ENCODE measurements at places on chromosomes 3 and 15.
A peak's percentile ranks its signal among the peaks of the same experiment; 100 is the strongest.

- no peak for DNase-seq
- peaks cover 16% of the 10 kb centered on the region for H3K36me3 ChIP-seq
- no peak overlapping the region for H3K4me3 ChIP-seq
- no peak overlapping the region for H3K27ac ChIP-seq
Observed at GRCh38 chr15:100174159-100174903, 167.4 kb downstream of the ADAMTS17 start.

DNA sequence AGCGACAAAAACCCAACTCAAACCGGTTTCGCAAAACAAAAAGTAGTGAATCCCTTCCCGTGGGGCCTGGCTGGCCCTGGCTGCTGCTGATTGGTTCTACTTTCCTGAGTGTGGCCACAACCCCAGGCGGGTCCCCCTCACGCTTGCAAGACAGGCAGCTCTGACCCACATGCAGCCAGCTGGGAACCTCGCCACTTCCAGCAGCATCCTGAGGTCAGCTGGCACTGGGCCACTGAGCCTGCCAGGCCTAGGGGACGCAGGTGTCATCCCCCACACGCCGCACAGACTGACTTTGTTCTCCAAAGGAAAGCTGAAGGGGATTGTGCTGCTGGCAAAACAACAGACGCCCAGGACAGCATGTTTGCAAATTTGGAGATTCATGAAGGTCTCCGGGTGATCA is 111.1 kb downstream of the TPRA1 start:
- H3K4me1 ChIP-seq: 0 out of 2 replicates have a peak, but pooled peaks cover 6% of the 10 kb centered on the region
- no peaks in the 10 kb centered on the region for H3K36me3 ChIP-seq
- H3K27me3 ChIP-seq: no peaks in the 10 kb centered on the region
- DNase-seq: peak; percentile 42
- no peak overlapping the region for H3K4me3 ChIP-seq
- H3K27ac ChIP-seq: no peak overlapping the region

GRCh38 chr3:68206524-68207117 is 552.2 kb upstream of the SUCLG2 start:
- H3K36me3 ChIP-seq: peaks cover 4% of the 10 kb centered on the region
- H3K4me3 ChIP-seq: no peak overlapping the region
- no peaks in the 10 kb centered on the region for H3K27me3 ChIP-seq
- no peak overlapping the region for H3K27ac ChIP-seq
- peak; percentile 7 for DNase-seq

- H3K27ac ChIP-seq: no peak overlapping the region
- no peaks in the 10 kb centered on the region for H3K27me3 ChIP-seq
- peaks cover 61% of the 10 kb centered on the region for H3K4me1 ChIP-seq
- no peaks in the 10 kb centered on the region for H3K36me3 ChIP-seq
- no peak overlapping the region for H3K4me3 ChIP-seq
Observed at GRCh38 chr15:98805434-98806274, 157.3 kb downstream of the IGF1R start.

- H3K4me3 ChIP-seq: no peak overlapping the region
- no peaks in the 10 kb centered on the region for H3K36me3 ChIP-seq
- H3K27ac ChIP-seq: no peak overlapping the region
Observed at GRCh38 chr3:187767266-187768012, 22.2 kb upstream of the BCL6 start.

DNA sequence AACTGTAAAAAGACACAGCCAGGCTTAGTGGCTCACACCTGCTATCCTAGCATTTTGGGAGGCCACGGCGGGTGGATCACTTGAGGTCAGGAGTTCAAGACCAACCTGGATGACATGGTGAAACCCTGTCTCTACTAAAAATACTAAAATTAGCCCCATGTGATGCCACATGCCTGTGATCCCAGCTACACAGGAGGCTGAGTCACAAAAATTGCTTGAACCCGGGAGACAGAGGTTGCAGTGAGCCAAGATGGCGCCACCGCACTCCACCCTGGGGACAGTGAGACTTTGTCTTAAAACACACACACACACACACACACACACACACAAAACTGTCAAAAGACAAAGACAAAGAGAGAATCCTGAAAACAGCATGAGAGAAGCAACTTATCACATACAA is 18.0 kb downstream of the SPCS1 start:
- H3K36me3 ChIP-seq: no peaks in the 10 kb centered on the region
- H3K4me1 ChIP-seq: no peaks in the 10 kb centered on the region

DNA sequence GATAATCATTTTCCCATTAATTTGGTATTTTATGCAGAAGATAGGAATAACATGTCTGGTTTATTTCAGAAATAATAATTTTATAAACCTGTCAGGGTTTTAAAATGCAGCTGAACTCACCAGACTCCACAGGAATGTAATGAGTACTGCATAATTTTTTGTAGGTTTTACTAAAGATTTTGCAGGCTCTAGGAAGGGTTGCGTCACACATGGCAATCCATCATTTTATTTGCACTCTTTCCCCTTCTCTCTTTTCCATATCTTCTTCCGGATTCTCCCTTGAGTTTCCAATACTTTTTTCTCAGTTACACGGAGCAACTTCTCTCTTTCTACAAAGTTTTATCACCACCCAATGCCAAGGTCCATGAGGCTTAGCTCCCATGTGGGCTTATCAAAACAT is 234.7 kb downstream of the NFKBIZ start:
- H3K4me1 ChIP-seq: peaks cover 20% of the 10 kb centered on the region
- DNase-seq: no peak
- H3K27ac ChIP-seq: no peak overlapping the region
- H3K4me3 ChIP-seq: no peak overlapping the region
- no peaks in the 10 kb centered on the region for H3K36me3 ChIP-seq
- H3K27me3 ChIP-seq: no peaks in the 10 kb centered on the region

Measured in GM23338 (cell line).